WERI-Rb-1 (cell line): ENCODE measurements at places on chromosomes 5 and 9.

GRCh38 chr9:112443200-112443599 is 43.4 kb upstream of the KIAA1958 start:
- peak; percentile 26 for DNase-seq

DNA sequence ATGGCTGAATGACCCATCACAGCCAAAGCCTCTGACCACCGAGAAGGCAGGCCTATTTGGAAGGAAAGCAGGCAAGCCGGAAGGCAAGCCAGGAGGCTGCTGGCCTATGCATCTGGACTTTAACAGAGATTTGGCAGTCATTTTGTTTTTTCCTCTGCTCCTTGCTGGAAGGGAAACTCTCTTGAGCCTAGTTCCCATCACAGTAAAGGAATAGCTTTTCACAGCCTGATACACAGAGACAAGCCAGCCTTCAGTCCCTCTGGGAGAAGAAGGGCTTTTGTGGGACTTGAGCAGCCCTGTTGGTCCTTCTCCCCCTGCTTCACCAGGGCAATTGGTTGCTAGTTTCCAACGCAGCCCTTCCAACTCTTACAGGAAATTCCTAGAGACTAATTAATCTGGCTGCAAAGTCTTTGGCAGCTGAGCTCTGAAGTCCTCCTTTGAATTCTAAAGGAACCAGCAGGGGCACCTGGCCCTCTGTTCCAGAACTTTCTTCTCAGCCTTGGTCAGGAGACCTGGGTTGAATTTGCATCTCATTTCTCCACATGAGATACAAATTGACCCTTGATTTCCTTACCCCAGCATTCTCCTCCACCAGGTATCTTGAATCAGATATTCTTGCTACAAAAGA is 157.3 kb upstream of the EPB41L4A start:
- DNase-seq: no peak

DNA sequence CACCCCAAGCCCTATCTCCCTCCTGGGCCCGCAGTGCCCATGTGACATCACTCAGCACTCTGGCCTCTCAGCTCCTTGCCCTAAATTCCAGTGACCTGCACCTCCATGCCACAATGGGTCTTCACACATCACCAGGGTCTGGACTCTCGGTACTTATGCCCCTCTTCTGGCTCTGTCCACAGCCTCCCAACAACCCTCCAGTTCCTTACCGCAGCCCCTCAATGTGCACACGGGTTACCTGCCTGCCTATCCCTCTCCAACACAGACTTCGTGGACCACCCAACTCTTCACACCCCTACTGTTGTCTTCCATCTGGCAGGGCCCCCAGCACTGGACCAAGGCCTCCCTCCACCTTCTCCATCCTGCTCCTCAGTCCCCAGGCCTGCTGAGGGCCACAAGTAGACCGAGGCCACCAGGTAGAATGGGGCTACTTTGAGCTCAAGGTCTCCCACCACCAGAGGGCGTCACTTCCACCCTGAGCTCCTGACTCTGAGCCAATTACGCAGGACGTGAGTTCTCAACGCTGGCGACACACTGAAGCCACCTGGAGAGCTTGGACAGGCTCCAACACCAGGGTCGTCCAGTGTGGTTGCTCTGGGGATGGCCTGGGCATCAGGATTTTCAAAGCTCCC is 172.1 kb downstream of the GABBR2 start:
- DNase-seq: peak; percentile 60

DNA sequence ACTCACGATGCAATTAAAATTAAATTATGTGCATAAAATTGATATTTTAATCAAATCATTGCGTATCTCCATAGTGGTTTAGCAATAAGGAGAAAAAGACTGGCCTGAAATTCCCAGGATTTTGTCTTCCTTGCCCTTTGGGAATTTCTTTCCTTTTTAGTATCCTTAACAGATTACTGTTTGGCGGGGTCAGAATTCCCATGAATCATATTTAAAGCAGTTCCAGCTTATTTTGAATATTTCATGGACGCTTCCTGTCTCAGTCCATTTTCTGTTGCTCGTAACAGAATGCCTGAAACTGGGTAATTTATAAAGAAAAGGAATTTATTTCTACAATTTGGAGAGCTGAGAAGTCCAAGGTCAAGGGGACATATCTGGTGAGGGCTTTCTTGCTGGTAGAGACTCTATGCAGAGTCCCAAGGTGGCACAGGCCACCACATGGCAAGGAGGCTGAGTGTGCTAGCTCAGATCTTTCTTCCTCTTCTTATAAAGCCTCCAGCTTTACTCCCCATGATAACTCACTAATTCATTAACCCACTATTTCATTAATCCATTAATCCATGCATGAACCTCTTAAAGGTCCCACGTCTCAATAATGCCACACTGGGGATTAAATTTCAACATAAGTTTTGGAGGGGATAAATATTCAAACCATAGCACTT is 37.8 kb downstream of the CDH6 start:
- DNase-seq: no peak

DNA sequence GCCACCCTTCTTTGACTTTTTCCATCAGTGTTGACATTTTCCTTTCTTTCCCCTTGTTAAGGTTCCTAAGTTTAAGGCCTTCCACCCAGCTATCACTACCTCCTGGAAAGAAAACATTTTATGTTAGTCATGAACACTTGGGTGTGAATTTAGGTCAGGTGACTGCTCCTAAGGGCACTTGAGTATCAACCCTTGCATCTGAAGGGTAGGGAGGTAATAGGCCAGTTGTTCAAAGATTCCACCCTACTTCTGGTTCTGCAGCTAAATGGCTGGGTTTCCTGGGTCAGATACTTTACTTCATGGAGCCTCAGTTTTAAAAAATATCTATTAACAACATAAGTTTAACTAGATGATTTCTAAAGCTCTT is 49.1 kb upstream of the OSMR start:
- no peak for DNase-seq

DNA sequence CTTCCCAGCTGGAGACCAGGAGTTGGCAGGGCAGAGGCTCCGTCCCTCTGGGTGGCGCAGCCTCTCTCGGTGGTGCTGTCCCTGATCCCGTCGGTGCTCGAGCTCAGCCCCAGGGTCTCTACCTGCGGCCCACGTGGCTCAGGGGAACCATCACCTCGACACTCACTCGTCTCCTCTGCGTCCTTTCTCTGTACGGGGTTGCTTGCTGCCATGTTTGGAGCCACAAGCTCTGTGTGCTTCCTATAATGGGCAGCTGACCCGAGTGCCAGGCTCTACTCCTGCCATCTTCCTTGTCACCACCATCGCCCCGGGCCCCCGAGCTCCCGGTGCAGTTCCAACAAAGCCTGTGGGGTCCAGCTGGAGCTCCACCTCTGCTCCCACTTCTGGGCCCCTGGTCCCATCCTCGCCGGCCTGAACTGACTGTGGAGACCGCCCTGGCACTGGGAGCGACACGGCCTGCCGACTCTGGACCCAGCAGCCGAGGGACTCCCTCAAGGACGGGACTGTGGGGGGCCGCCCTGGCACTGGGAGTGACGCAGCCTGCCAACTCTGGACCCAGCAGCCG is 5.0 kb downstream of the FBXW5 start:
- no peak for DNase-seq

- DNase-seq: no peak
These were observed 1243.0 kb upstream of the CDH9 start for GRCh38 chr5:28281351-28281750.

DNA sequence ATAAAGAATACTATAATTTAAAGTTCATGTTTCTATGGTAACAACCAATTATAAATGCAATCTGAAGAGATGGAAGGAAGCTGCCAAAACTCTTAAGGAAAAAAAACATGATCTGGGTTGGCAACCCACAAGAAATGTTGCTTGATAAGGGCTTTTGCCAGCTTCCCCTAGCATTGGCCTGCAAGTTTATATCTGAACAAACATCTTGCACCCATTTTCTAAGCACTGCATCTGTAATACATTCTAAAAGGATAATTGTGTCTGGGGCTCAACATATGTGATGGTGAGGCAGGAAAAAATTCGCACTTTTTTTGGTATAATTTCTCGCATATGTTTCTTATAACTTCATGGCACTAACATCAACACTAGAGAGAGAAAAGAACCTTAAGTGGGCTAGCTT is 276.4 kb downstream of the FBXL7 start:
- DNase-seq: no peak

DNA sequence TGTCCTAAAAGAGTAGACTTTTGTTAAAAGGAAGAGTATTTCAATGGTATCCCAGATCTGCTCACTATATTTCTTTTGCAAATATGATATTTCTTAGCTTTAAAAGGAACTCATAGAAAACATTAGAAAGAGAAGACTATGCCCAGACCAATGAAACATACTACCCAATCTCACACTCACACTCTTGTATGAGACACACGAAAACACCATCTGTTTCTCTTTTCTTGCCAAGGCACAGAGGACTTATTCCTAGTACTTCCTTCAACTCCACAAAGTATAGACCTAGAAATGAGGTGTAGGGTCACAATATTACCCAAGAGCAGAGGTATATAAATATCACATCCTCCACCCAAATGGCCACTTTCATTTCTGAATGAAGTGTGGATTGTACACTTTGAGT is 292.4 kb upstream of the ACO1 start:
- no peak for DNase-seq

- no peak for DNase-seq
These were observed 160.6 kb downstream of the PPP2R2B start for GRCh38 chr5:146717951-146718350.

GRCh38 chr9:78218890-78219289 is 17.0 kb upstream of the CEP78 start:
- no peak for DNase-seq

- no peak for DNase-seq
These were observed 17.3 kb upstream of the ANKRD18B start for GRCh38 chr9:33506626-33507370.

DNA sequence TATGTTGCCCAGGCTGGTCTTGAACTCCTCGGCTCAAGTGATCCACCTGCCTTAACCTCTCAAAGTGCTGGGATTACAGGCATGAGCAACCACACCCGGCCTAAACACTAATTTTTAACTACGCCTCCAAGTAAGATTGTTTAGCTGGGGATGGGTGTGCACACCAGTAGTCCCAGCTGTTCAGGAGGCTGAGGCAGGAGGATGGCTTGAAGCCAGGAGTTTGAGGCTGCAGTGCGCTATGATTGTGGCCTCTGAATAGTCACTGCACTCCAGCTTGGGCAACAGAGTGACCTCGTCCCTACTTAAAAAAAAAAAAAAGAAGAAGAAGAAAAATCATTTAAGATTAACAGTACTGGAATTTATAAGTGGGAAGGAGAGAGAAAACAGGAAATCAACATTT is 90.8 kb upstream of the NR5A1 start:
- no peak for DNase-seq

GRCh38 chr5:97097326-97098230 is 44.8 kb downstream of the LIX1 start:
- no peak for DNase-seq

DNA sequence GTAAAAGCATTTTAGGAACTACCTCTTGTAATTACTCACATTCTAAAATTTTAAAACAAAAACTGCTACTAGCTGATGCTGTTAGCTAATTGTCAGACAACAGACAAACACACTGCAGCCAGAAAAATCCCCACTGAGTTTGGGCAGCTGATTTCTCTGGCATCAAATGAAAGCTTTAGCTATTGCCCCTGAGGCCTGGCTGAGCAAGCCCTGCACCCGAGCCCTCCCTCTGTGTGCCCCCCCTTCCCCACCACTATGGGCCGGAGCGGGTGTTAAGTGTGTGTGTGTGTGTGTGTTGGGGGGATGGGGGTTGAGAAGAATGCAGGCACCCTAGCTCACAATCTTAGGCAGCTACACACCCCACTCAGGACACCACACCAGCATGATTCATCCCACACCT is 2.4 kb downstream of the NEUROG1 start:
- DNase-seq: peak; percentile 27

DNA sequence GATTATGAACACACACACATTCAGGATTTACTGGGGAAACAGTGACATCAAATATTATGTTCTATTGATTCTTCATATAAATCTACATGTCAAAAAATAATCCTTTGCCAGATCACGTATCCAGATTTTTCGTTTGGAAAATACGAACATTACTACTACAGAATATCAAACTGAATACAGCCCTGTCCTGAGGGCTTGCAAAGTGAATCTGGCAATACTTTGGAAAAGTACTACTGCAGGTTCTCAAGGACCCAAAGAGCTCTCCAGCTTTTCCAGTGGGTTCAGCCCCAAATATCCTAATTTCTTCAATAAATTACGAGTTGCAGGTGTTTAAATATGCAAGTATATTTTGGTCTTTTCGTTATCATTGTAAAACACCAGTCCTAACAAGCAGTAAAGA is 411 bp upstream of the NDUFS4 start:
- no peak for DNase-seq

DNA sequence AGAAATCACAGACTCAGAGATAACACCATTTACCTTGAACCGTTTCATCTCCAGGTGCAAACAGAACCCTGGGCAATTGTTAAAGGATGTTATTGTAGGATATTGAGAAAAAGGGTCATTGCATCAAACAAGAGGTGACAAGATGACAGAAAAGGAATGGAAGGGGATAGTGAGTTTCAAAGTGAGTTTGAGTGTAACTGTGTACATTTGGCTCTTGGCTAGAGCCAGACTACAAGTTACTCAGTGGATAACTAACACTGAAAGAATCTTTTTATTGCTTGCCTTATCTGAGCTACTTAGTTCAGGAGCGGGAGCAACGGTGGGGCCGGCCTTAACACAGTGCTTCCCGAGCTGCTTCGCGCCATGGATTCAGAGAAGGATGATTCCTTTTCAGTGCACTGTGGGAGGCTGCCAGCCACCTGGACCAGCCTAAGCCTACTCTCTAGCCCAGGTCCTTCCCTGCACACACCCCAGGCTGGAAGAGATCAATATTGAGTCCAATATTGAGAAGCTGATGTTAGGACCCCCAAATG is 193.4 kb downstream of the ATPSCKMT start:
- no peak for DNase-seq

GRCh38 chr9:98530806-98531386 is 177.8 kb downstream of the GABBR2 start:
- DNase-seq: no peak

GRCh38 chr5:67475489-67475888 is 278.9 kb upstream of the CD180 start:
- DNase-seq: no peak

DNA sequence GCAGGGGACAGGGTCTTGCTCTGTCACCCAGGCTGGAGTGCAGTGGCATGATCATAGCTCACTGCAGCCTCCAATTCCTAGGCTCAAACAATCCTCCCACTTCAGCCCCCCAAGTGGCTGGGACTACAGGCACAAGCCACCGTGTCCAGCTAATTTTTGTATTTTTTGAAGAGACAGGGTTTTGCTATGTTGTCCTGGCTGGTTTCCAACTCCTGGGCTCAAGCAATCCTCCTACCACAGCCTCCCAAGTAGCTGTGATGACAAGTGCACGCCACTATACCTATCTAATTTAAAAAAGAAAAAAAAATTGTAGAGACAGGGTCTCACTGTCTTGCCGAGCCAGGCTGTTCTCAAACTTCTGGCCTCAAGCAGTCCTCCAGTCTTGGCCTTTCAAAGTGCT is 31.6 kb upstream of the LECT2 start:
- no peak for DNase-seq

GRCh38 chr5:86878250-86878649 is 260.5 kb downstream of the COX7C start:
- DNase-seq: no peak

GRCh38 chr9:127720031-127720864 is 4.4 kb downstream of the TTC16 start:
- DNase-seq: no peak

GRCh38 chr5:113255579-113256386 is 179.0 kb downstream of the TSSK1B start:
- no peak for DNase-seq
